ENCODE measurements at places on chromosomes 11 and 22. TPM values are rescaled to one million over a fixed set of nuclear protein-coding genes. Genes with fewer than 3 reads are reported as not detected.

DNA sequence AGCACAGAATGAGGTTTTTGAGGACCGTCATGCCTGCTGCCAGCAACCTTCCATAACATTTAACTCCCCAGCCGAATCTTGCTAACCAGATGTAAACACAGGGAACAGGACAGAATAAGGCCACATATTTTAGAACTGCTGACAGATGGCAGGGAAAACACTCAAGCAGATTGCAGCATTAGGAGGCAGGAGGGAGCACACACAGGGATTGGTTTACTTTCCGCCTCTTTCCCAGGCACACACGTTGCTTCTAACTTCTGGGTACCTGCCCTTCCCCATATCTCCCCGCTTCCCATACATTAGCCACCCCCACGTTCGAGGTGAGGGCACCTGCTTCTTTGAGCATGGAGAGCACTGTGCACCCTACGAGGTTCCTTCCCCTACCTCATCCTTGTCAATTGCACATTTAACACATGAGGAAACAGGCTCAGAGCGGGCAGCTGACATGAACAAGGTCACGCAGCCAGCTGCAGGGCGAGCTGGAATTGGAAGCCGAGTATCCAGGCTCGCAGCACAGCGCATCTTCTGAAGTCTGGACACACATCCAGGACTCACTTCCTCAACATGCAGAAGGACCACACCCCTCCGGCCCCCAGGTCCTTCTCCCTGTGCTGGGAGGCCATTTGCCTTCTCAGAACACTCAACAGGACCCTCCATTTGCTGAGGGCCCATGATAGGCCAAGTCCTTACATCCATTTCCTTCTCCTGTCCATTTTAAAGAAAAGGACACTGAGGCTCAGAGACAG lies 18.7 kb downstream of the ASPHD2 start:
- DNase-seq, result no peak

DNA sequence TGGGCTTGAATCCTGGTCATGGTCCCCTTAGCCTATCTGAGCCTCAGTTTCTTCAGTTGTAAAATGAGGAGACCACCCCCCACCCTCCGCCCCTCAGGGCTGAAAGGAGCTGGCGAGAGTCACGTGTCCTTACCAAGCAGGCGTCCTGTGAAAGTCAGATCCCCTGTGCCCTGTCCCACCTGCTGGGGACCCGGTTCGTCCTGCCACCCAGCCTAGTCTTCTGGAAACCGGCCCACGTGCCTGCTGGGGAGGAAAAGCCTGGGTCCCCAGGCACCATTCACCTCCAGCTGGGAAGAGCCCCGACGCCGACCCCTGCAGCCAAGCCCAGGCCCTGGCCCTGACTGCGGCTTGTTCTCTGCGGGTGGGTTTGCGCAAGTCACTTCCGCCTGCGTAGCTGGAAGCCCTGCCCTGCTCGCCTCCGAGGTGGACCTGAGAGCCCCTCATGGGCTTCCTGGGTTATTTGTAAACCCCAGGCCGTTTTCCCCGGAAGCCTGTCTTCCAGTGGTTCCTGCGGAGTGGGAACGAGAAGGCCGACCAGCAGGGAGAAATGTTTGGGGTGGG lies 679 bp upstream of the SSH3 start:
- DNase-seq, result peak; percentile 32

GRCh38 chr22:23519442-23520157 lies 60.5 kb downstream of the IGLL1 start:
- no peak for DNase-seq

DNA sequence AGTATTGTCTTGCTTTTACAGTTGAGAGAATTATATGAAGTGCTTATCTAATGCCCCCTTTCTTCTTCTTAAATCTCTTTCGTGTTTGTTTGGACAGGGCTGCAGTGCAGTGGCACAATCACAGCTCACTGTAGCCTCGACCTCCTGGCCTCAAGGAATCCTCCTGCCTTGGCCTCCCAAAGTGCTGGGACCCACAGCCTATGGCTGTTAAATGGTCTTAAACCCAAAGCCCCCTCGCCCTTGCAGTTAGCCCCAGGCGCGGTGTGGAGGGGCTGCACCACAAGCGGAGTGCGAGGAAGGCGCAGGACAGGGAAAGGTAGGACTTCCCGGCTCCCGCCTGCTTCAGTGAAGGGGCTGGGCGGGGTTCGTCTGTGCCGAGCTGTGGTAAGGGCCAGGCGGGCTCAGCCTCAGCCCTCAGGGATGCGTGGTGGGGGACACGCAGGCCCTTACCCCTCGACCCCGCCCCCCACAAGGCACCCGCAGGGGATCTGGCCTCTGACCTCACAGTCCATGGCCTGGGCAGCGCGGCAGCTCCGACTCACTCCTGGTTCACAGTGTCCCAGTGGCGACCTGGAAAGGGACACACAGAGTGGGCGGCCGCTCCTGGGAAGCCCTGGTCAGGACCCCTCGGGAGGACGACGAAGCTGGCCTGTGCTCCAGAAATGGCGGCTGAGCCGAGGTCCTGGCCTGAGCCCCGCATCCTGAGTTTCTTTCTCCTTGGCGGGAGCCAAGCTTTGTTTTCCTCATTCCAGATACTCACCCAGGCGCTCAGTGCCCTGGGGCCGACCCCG lies 24.5 kb downstream of the BID start:
- DNase-seq, result no peak

DNA sequence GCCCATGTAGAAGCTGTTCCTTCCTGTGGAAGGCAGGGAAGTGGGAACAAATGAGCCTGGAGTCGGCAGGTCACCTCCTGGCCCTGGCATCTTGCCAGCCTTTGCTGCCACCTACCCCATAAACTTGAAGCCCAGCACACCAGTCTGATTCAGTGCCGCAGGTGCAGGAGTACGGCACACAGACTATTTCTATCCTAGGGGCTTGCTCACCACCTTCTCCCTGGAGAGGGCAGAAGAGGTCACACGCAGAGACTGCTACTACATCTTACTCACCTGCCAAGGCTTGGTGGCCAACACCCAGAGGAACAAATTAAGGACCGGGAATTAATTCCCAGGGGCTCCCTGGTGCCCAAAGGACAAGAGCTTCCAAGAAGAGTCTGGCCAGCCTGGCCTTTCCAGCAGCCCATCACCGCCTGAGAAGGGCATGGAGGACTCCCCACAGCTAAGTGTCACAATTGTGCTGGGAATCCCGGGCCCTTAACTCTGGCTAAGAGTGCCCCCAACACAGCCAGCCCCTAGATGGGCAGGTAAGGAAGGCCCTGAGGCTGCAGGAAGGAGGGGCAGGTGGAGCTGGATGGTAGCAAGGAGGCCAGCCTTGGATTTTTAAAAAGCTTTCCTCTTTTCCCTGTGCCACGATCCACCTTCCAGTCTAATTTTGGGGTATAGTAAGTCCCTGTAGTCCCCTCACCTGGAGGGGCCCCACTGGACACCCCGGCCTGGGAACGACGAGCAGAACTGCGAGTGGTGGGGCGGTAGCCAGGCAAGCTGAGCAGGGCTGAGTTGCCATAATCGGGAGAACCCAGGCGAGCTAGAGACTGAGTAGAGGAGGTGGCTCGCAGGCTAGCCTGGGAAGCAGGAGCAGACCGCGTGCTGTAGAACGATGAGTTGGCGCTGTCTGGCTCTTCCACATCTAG lies 6.9 kb downstream of the IL18BP start:
- DNase-seq, result no peak

CACNA1I gene
- total RNA-seq, result 17.3 TPM

TSKU gene
- 2.8 TPM for total RNA-seq

DNA sequence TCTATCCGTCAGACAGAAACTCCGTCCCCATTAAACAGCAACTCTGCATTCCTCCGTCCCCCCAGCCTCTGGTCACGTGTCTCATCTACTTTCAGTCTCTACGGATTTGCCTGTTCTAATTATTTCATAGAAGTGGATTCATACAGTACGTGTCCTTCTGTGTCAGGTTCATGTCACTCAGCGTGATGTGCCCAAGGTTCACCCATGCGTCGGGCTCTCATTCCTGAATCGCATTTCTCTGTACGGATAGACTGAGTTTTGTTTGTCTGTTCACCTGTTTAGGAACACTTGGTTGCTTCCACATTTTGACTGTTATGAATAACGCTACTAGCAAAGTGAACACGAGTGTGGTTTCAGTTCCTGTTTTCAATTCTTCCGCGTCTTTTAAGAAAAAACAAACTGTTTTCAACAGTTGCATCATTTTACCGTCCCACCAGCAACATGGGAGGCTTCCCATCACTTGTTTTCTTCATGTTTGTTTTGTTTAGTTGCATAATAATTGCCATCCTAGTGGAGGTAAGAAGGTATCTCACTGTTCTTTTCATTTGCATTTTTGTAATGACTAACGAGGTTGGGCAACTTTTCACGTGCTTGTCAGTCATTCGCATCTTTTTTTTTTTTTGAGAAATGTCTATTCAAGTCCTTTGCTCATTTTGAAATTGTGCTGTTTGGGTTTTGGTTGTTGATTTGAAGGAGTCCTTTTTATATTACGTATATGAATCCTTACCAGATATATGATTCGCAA lies 8.9 kb upstream of the NLRP6 start:
- peak; percentile 56 for DNase-seq

DNA sequence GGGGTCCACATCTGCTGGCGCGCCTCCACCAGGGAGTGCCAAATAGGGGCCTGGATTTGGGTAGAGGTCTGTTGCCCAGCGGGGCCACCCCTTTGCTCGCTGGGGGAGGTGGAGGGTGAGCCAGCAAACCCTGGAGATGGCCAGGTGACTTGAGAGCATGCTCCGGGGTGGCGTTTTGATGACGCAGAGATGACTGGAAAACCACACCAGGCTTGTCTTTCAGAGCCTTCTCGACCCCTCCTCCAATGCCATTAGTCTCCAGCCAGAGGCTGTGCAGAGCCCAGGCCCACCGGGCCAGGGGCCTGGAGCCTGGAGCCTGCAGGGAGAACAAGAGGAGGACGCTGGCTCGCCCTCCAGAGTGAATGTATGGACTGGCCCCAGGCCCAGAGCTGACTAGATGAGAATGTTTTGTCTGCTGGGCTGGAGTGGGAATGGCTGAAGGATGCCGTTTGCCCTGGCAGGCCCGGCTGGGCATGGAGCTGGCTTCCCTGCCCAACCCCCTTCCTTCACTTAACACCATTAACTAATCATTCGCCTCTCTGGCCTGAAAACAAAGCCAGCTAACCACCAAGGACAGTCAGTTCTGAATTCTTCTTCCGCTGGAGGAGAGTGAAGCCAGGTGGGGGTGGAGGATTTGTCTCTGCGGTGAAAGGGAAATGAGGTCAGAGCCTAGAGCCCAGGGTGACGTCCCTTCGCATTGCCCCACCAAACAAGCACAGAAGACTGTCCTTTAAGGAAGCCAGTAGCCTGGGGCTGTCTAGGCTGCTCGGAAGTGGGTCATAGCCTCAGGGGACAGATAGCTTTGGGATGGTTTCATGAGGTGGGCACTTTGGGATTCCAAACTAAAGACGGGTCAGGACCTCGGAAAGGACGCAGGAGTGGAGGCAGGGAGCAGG lies 1.6 kb upstream of the MCAM start:
- no peak for DNase-seq

DNA sequence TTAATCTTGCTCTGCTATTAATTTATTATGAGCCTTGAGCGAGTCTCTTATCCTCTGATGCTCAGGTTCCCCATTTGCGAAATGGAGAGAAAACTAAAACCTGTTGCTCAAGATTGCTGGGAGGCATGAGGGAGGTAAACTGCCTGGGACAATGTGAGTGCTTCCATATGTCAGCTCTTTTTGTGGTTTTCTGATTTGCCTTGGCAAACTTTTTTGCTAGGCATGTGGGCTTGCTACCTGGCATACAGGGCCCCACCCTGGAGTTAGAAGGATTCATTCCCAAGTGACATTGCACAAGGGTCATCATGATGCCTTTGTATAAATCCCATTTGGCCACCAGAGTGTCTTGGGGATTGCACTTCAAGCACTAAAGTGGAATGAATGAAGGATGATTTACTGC lies 22.4 kb downstream of the TSPAN18 start:
- DNase-seq, result no peak

POU2AF3 gene
- total RNA-seq, result not detected

TMPRSS5 gene
- 1.00 TPM for total RNA-seq

DNA sequence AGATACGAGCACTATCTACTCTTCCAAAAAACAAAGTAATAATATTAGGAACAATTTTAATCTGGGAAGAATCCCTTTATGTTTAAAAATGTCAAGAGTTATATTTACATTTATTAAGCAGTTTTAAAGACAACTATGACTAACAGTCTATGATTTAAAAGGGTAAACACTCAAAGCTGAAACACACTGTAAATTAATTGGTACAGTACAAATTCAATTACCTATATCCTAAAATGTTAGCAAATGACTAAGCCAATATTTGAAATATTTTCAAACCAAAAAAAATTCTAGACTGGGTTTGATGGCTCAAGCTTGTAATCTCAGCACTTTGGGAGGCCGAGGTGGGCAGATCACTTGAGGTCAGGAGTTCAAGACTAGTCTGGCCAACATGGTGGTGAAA lies 36.0 kb upstream of the CHRNA10 start:
- DNase-seq, result no peak

PPME1 gene
- 29.7 TPM for total RNA-seq

LIF gene
- total RNA-seq, result 564 TPM

SLC16A8 gene
- not detected for total RNA-seq

DNA sequence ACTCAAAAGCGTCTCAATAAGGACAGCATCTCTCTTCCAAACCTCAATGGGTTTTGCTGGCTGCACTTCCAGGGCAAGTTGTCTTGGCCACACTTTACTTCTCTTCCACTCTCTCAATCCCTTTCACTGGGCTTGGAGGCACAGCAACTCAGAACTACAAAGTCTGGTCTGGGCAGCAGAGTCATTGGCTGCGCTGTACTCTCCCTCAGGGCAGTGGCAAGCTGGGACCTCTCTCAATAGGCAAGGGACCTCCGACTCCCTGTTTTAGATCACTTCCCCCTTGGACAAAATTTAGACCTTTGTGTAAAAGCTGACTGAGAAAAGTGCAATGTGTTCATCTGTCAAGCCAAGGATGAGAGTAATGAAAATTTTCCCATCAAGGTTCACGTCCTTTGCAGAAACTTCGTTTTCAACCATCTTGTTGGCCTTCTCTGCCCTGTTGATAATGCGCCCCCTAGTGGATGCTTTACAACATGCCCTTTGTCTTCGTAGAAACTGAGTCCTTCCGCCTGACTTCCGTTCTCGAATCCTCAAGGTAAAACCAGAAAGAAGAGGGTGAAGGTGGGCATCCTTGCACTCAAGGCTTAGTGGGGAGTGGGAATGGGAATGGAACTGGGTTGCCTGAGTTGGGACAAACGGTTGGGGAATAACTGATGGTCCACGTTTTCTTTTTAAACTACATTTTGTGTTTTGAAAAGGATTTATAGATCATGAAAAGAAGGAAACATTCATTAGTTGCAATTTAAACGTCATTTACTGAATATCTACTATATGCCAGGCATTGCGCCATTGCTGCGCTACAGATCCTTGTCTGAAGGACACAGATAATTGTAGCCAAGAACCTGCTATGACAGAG lies 99.1 kb downstream of the CD44 start:
- DNase-seq, result no peak

DNA sequence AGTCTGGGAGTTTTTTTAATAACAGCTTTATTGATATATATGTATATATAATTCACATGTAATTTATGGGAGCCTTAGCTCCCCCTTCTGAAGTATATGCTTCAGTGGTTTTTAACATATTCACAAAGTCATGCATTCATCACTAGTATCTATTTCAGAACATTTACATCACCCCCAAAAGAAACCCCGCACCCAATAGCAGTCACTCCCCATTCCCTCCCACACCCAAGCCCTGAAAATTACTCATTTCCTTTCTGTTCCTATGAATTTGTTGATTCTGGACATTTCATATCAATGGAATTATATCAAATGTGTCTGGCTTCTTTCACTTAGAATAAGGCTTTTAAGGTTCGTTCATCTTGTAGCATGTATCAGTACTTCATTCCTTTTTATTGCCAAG lies 35.6 kb upstream of the SYT7 start:
- DNase-seq, result no peak
